KG1 (cell line): ENCODE measurements at places on chromosomes 7 and 10.
A peak's percentile ranks its signal among the peaks of the same experiment; 100 is the strongest.

DNA sequence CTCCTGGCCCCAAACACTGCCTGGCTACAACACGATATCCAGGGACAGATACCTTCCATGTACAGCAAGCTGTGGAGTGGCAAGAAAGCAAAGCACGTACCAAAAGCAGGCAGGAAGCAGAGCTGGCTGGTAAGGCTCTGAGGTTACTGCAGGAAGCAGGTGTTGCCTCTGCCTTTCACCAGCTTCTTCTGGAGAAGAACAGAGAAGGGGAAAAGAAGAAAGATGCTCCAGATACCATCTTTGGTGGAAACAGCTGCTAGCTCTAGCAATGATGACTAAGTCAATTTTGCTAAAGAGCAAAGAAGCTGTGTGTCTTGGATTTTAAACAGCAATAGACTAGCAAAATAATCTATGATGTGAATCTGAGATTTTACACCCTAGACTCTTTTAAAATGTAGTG lies 34.9 kb upstream of the PRSS1 start:
- peak; percentile 50 for DNase-seq

DNA sequence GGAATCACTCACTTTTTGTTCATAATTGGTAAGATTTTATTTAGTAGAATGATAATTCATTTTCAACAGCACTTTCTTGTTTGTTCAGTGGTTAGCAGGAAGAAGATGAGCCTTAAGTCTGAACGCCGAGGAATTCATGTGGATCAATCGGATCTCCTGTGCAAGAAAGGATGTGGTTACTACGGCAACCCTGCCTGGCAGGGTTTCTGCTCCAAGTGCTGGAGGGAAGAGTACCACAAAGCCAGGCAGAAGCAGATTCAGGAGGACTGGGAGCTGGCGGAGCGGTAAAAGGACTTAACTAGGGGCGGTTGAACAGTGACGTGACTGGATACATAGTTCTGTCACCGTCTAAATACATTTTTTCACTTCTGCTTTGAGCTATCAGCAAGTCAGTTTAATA lies 31.3 kb downstream of the RABGEF1 start:
- no peak for DNase-seq

- DNase-seq = no peak
These were observed 42.2 kb downstream of the AHR start for GRCh38 chr7:17340655-17341054.

GRCh38 chr7:19489162-19489820 lies 219.5 kb downstream of the POLR1F start:
- DNase-seq = no peak

- DNase-seq = no peak
These were observed 233.6 kb downstream of the SH2D4B start for GRCh38 chr10:80771285-80771684.

DNA sequence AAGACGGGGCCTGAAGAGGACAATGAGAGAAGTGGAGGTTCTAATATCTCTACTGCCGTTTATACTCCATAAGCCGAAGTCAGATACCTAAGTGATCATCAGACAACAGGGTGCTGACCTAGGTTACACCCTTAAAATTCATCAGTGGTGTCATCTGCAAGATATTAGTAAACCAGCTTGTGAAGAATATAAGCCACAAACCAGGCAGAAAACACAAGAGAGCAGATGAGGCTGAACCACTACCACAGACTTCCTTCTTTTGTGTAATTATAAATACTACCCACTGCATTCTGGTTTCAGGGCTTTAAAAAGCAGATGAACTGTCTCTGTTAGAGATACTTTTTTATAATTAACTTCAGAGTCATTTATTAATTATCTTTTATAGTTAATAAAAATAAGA lies 69.0 kb upstream of the LRRC17 start:
- DNase-seq = no peak

GRCh38 chr10:80460399-80461207 lies 6.5 kb downstream of the TSPAN14 start:
- no peak for DNase-seq

- DNase-seq = no peak
These were observed 53.7 kb upstream of the CFAP46 start for GRCh38 chr10:132995909-132996602.

GRCh38 chr10:90042075-90042474 lies 340.7 kb downstream of the KIF20B start:
- no peak for DNase-seq

DNA sequence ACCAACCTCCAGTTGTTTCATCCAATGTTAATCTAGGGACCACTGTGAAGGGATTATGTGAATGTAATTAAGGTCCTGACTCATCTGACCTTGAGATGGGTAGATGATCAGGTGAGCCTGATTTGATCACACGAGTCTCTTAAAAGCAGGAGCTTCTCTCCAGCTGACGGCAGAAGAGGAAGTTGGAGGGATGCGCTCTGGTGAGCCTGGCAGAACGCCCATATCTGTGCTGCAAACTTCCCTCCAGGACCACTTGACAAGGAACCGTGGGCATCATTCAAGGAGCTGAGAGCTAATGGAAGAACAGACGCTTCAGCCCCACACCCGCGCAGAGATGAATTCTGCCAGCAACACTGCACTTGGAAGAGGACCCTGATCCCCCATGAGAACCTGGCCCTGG lies 642.4 kb downstream of the TNS3 start:
- no peak for DNase-seq

- no peak for DNase-seq
These were observed 80.4 kb downstream of the TES start for GRCh38 chr7:116290740-116291139.

GRCh38 chr7:66883716-66884115 lies 37.3 kb upstream of the TMEM248 start:
- DNase-seq = no peak

DNA sequence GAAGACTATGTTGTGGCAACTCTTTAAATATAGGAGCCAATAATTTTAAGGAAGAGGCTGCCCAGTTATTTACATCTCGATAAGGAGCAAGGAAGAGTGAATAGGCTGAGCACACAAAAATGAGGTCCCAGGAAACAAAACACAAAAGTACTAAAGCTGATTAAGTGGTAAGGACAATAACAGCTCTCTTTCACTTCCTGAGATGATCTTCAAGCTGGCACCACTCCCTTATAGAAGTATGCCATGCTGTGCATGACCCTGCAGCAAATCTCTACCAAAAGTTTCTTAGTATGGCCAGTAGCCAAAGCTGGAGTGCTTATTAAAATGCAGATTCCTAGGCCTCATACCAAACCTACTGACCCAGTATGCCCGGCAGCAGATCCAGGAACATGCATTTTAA lies 39.7 kb downstream of the CADPS2 start:
- DNase-seq = no peak
